ENCODE measurements at places on chromosomes 6 and 20. TPM values are rescaled to one million over a fixed set of nuclear protein-coding genes. Genes with fewer than 3 reads are reported as not detected.

The OXT gene
- 1.00 TPM for polyA plus RNA-seq

The FHL5 gene
- 1.9 TPM for polyA plus RNA-seq

The COL11A2 gene
- polyA plus RNA-seq: 1.8 TPM

The BPIFB4 gene
- polyA plus RNA-seq: not detected

The HEY2 gene
- 0.59 TPM for polyA plus RNA-seq

The CRIP3 gene
- polyA plus RNA-seq: 35.8 TPM

The GSTA3 gene
- not detected for polyA plus RNA-seq

DNA sequence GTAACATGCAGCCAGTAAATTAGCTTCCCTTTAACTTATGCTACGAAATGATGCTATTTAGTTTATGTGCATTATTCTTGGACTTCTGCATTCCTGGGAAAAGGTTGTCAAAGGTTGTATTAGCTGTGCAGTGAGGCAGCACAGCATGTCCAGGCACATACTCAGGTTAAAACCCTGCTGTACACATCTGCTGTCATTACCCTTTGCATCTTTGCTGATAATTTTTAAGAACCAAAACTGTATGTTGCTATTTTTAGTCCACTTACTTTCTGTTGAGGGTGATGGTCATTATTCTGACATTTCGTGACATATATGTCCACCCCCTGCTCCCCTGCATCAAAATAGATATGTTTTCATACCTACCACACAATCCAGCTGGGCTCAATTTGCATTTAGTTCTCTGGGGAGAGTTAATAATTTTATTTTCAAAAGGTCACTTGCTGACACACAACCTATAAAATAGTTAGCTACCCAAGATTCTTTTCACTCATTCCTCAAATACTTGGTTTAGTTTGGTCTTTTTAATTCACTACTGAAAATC is 142.5 kb upstream of the SPACA1 start:
- no peaks in the 10 kb centered on the region for H3K27me3 ChIP-seq
- H3K36me3 ChIP-seq: no peaks in the 10 kb centered on the region
- DNase-seq: no peak
- H3K4me3 ChIP-seq: no peak overlapping the region
- peaks cover 19% of the 10 kb centered on the region for H3K4me1 ChIP-seq
- no peak overlapping the region for H3K27ac ChIP-seq

GRCh38 chr20:25040438-25040831 is 17.5 kb downstream of the ACSS1 start:
- no peaks in the 10 kb centered on the region for H3K27me3 ChIP-seq
- peak; percentile 72 for DNase-seq
- no peak overlapping the region for H3K4me3 ChIP-seq
- H3K27ac ChIP-seq: no peak overlapping the region
- peaks cover 100% of the 10 kb centered on the region for H3K4me1 ChIP-seq

GRCh38 chr6:127115746-127116145 is 2.7 kb upstream of the RSPO3 start:
- no peak overlapping the region for H3K27ac ChIP-seq
- H3K27me3 ChIP-seq: peaks cover 33% of the 10 kb centered on the region
- H3K36me3 ChIP-seq: no peaks in the 10 kb centered on the region

DNA sequence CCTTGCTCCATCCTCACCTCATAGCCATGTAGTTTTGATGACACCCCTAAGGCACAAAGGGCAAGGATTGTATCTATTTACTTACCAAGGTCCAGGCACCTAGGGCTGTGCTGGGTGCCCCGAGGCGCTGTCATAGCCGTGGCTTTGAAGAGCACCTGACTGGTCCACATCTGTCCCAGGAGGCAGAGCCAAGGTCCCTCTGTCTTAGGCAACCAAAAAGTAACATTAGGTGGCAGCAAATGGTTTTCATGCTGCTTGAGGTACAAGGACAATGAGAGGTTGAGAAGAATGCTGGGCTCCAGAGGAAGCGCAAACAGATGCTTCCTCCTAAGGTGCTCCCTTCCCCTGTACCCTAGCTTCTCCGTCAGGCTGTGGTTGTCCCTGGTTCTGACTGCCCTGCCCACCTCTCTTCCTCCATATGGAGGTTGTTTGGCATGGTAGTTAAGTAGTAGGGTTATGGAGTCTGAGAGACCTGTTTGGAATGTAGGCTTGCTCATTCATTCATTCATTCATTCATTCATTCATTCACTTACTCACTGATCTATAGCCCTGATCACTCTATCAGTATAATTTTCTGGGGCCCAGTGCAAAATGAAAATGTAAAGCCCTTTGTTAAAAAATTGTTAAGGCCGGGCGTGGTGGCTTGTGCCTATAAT is 3.0 kb upstream of the UQCC2 start:
- H3K4me3 ChIP-seq: no peak overlapping the region
- H3K27me3 ChIP-seq: no peaks in the 10 kb centered on the region
- H3K27ac ChIP-seq: no peak overlapping the region
- H3K4me1 ChIP-seq: peaks cover 22% of the 10 kb centered on the region

DNA sequence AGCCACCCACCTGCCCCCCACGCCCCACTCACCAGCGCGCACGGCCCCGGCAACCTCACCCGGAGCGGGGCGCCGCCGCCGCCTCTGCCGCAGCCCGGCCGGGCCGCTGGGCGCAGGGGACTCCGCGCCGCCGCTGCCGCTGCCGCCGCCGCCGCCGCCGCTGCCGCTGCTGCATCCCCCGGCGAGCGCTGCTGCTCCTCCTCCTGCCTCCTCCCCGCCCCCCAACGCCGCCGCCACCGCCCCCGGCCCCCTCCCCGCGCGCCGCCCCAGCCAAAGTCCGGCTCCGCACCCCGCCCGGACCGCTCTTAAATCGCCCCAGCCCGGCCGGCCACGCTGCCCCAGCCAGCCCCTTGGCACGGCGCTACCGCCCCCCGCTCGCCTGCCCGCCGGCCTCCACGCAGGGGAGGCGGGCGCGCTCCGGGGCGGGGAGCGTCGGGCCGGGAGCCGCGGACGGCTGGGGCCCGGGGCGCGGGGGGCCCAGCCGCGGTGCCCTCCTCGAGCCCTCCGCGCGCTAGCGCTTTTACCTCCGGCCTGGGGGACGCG is at the start of gene SULF2:
SULF2 (minus strand) TSS at position 171 of the 543 bp plus-strand sequence. CDS start 28,118 bp downstream, outside the sequence.
- DNase-seq: no peak
- peaks cover 38% of the 10 kb centered on the region for H3K27me3 ChIP-seq
- H3K36me3 ChIP-seq: no peaks in the 10 kb centered on the region
- H3K4me3 ChIP-seq: peak within 1 kb of the TSS; percentile 71
- peaks cover 20% of the 10 kb centered on the region for H3K4me1 ChIP-seq

- no peak overlapping the region for H3K27ac ChIP-seq
- no peaks in the 10 kb centered on the region for H3K36me3 ChIP-seq
- peaks cover 31% of the 10 kb centered on the region for H3K4me1 ChIP-seq
These were observed 262.4 kb upstream of the MARCKS start for GRCh38 chr6:113594726-113595125.

GRCh38 chr20:43863821-43864544 is 50.7 kb upstream of the TOX2 start:
- H3K4me1 ChIP-seq: no peaks in the 10 kb centered on the region
- no peak for DNase-seq
- no peak overlapping the region for H3K4me3 ChIP-seq
- H3K36me3 ChIP-seq: no peaks in the 10 kb centered on the region
- no peak overlapping the region for H3K27ac ChIP-seq
- no peaks in the 10 kb centered on the region for H3K27me3 ChIP-seq

DNA sequence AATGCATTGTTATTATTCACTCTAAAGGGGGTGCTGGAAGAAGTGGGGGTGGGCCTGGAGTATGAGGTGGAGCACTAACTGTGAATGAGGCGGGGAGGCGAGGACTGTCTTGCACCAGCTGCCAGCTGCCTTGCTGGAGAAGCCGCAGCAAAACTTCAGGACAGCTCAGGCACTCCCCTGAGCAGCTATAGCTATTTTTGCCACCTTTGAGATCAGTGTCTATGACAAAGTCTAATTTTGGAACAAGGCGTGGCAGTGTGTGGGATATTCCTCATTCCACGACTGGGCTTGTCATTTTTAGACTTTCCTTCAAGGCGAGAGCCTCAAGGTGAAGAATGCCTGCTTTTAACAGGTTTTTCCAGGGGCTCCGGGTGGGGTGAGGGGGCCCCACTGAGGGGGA is 143.8 kb downstream of the DOK5 start:
- no peaks in the 10 kb centered on the region for H3K4me1 ChIP-seq
- H3K36me3 ChIP-seq: no peaks in the 10 kb centered on the region
- no peak overlapping the region for H3K27ac ChIP-seq
- DNase-seq: no peak
- no peaks in the 10 kb centered on the region for H3K27me3 ChIP-seq
- no peak overlapping the region for H3K4me3 ChIP-seq

- no peaks in the 10 kb centered on the region for H3K27me3 ChIP-seq
- no peaks in the 10 kb centered on the region for H3K36me3 ChIP-seq
- no peak for DNase-seq
- no peak overlapping the region for H3K4me3 ChIP-seq
These were observed 578.7 kb downstream of the MAFB start for GRCh38 chr20:40110311-40110831.

GRCh38 chr20:61561111-61561830 is 309.2 kb downstream of the CDH4 start:
- H3K27me3 ChIP-seq: no peaks in the 10 kb centered on the region
- H3K36me3 ChIP-seq: no peaks in the 10 kb centered on the region
- H3K4me1 ChIP-seq: no peaks in the 10 kb centered on the region
- no peak for DNase-seq
- no peak overlapping the region for H3K4me3 ChIP-seq
- H3K27ac ChIP-seq: no peak overlapping the region

- H3K27me3 ChIP-seq: no peaks in the 10 kb centered on the region
- H3K4me3 ChIP-seq: peak overlapping the region; percentile 42
- DNase-seq: peak; percentile 91
- peak overlapping the region; percentile 98 for H3K27ac ChIP-seq
These were observed 7.1 kb downstream of the MAP3K5 start for GRCh38 chr6:136784910-136785746.

DNA sequence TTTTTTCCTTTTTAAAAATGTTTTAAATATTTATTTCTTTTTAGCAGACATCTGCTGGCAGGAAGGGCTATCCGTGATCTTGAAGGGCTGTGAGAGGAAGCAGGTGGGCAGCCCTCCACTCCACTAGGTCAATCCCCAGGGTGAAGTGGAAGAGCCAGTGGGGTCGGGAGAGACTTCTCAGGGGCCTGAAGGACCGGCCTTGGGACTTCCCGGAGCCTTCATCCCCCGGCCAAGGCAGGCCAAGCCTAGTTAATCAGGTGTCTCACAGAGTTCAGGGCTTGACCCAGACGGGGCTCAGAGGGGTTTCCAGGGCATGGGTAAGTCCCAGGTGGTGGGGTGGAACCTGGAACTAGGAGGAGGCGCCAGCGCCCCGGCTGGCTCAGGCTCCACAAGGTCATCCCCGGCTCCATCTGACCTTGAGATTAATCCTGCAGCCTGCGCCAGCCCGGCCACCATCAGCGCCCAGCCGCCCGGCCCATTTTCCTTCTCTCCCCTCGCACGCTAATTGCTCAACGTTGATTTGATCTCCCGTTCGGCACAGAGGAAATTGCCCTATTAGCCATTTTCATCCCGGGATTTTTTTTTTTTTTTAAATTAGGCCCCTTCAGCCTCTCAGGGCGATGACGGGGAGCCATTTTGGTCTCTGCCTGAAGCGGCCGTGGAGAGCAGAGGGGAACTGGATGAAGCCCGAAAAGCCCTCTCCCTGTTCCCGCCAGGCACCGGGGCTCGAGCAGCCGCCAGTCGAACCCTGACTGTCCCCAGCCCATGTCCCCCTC is 44.4 kb downstream of the MDFI start:
- H3K4me1 ChIP-seq: peaks cover 31% of the 10 kb centered on the region
- DNase-seq: peak; percentile 77
- H3K27me3 ChIP-seq: no peaks in the 10 kb centered on the region
- H3K27ac ChIP-seq: peak overlapping the region; percentile 65
- peak overlapping the region; percentile 39 for H3K4me3 ChIP-seq

- H3K27ac ChIP-seq: no peak overlapping the region
- H3K4me1 ChIP-seq: no peaks in the 10 kb centered on the region
- H3K27me3 ChIP-seq: no peaks in the 10 kb centered on the region
- H3K36me3 ChIP-seq: no peaks in the 10 kb centered on the region
- no peak overlapping the region for H3K4me3 ChIP-seq
- no peak for DNase-seq
These were observed 24.9 kb downstream of the CITED2 start for GRCh38 chr6:139349464-139350020.

- no peak overlapping the region for H3K27ac ChIP-seq
- H3K4me1 ChIP-seq: no peaks in the 10 kb centered on the region
- DNase-seq: no peak
- no peaks in the 10 kb centered on the region for H3K27me3 ChIP-seq
- no peaks in the 10 kb centered on the region for H3K36me3 ChIP-seq
- H3K4me3 ChIP-seq: no peak overlapping the region
These were observed 30.4 kb downstream of the KCNB1 start for GRCh38 chr20:49452011-49452482.

Data from spleen (tissue), 13 donors.